ENCODE measurements at places on chromosomes 1 and 21.
A peak's percentile ranks its signal among the peaks of the same experiment; 100 is the strongest.

DNA sequence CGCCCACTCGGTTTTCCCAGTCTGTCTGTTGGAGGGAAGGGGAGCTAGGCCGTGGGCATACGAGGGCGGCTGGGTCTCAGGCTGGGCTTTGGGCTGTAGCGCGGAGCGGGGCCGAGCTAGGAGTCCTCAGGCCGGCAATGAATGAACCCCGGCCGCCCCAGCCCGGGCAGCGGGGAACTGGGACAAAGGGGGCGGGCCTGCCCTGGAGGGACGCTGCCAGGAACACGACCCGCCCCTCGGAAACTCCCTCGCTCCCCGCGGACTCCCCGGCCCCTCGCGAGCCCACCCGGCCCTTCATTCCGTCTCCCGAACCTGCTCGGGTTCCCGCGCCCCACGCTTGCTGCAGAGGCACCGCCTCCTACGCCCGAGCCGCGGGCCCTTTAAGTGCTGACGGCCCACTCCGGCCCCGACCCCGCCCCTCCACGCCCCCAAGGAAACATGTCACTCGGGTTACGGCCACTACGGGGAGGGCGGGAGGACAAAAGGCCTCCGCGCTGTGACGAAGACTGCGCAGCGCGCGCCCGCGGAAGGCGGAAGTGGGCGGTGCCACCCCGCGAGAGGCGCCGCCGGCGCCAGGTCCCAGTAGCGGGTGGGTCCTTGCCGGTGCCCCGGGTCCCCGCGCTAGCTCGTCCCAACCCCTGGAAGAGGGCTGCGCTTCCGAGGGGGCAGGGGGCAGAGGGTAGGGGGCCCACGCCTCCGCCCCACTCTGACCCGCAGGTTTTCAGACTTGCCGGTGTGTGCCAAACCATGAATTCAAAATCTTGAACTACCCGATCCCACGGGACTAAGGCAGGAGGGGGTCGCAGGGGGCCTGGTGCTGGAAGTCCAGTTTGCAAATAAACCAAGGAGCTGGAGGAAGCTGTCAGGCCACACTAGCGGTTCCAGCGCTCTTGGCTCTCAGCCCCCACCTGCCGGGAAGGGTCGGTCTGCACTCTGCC lies at the start of gene GALE:
GALE (minus strand) TSS at position 355 of the 938 bp plus-strand sequence. CDS start 1,747 bp downstream, outside the sequence.
- DNase-seq = peak; percentile 98

DNA sequence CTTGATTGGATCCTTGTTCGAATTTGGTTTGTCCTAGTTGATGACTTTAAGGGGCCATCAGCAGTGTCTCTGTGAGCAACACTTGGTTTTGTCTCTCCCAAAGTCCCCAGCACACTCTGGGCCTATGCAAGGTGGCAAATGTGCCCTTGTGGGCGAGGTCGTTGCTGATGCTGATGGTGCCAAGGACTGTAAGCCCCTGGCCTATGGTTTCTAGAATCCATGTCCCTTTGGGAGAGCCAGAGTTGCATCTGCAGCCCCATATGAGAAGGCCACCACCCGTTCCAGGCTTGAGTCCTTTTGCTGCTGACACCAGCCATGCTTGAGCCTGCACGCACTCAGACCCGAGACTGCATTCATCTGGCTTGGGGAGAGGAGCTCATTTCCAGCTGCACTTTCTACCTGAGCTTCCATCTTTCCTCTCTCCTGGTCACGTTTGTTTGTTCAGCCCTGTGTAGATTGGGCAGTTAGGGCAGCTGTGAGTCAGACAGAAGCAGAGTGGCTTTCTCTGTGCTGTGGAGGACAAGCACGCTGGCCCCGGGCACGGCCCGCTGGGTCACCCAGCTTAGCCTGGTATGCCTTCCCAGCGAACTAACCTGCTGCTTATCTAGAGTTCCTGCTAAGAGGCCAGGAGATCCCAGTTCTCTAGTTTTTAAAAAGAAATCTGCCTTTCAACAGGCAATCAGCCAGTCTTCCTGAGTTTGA lies 52.1 kb upstream of the CSF3R start:
- no peak for DNase-seq

GRCh38 chr1:202684716-202685115 lies 25.5 kb downstream of the SYT2 start:
- DNase-seq = no peak

DNA sequence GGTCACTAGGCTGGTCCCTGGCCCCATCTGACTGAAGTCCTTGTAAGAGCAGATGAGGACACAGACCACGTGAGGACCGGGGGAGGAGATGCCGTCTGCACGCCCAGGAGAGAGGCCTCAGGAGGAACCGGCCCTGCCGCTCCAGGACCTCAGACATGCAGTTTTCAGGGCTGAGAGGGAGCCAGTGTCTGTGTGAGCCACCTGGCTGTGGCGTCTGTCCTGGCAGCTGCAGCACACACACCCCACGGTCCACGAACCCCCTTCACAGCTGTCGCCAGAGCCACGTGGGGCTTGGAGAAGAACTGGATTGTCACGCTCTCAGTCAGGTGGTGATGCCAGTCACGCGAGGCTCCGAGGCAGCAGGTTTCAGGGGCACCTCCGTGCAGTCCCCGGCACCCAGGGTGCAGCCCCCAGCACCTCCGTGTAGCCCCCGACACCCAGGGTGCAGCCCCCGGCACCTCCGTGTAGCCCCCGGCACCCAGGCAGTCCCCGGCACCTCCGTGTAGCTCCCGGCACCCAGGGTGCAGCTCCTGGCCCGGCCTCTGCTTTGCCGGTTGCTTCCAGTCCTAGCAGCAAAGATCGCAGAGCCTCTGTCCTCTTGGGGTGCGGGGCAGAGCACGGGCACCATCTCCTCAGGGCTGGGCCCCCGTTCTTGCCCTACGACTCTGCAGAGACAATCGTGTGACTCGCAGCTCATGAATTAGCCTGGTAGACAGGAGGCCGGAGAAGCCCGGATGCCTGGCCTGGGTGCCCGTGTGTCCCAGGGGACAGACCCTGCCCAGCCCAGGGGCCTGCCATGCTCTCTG lies 19.0 kb upstream of the SUMO3 start:
- DNase-seq = no peak

- no peak for DNase-seq
Observed at GRCh38 chr1:186440584-186440983, 20.3 kb downstream of the PDC start.

DNA sequence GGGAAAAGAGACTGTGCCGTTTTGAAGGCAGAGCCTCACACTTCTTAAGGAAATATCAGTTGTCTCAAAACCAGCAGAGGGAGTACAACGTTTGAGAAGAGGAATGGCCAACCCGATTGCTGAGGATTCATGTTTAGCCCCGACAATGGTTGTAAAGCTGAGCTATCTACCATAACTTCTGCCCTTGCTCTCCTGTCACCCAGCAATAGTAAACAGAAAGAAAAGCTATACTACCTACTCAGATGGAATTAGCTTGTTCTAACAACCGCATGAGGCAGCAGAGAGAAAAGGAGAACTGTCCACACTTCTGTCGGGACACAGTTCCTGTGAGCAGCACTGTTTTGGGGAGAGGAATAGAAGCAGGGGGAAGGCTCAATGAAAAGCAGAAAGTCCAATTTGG lies 91.2 kb downstream of the SLC45A1 start:
- DNase-seq = no peak

DNA sequence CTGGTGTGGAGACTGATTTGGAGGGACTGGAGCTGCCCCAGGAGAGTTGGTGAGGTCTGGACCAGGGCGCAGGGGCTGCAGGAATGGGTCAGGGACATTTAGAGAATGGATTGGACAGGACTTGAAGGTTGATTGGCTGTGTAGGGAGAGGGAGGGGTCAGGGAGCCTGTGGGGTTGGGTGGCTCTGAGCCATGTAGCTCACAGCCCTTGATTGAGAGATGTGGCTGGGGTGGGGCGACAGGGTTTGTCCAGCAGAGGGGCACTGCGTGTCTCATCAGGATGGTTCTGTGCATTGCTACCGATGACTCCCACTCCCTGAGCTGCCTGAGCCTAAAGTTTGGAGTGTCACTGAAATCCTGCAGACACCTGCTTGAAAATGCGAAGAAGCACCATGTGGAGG lies 12.1 kb downstream of the AZIN2 start:
- DNase-seq = no peak

DNA sequence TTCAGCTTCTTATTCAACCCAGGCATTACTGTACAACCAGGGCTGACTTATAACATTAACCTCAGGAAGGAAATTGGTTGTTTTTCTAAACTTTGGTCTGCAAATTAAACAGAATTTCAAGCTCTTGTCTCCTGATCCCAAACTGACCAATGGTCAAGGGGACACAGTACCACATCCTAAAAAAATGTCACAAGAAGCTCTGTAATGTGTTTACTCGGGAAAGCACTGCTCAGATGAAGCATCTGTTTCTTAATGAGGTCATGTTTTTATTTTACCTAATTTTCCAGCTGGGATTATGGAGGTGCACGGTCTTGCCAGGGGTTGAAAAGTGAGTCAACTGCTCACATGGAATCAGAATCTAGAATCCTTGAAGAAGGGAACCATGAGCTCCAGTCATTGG lies 18.7 kb downstream of the ADAMTS5 start:
- DNase-seq = no peak

- no peak for DNase-seq
Observed at GRCh38 chr21:25036775-25037174, 570.5 kb downstream of the MRPL39 start.

- no peak for DNase-seq
Observed at GRCh38 chr1:23865543-23865930, 2.6 kb downstream of the FUCA1 start.

DNA sequence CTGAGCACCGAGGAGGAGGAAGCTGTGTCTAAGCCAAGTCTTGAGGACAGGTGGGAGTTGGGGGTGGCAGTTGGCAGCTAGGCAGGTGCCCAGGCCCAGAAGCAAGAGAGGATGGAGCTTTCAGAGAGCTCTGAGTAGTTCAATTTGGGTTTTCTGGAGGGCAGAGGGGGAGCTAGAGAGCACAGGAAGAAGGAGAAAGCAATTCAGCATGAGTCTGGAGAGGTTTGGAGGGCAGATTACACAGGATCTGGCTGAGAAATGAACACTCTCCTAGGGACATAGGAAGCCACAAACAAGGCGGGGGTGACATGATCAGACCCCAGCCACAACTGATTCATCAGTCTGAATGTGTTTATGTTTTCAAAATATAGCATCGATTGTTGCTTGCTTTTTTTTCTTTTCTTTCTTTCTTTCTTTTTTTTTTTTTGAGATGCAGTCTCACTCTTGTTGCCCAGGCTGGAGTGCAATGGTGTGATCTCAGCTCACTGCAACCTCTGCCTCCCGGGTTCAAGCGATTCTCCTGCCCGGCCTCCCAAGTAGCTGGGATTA lies 23.8 kb downstream of the PTPRF start:
- DNase-seq = no peak

GRCh38 chr1:81551946-81552345 lies 248.8 kb upstream of the ADGRL2 start:
- DNase-seq = no peak

DNA sequence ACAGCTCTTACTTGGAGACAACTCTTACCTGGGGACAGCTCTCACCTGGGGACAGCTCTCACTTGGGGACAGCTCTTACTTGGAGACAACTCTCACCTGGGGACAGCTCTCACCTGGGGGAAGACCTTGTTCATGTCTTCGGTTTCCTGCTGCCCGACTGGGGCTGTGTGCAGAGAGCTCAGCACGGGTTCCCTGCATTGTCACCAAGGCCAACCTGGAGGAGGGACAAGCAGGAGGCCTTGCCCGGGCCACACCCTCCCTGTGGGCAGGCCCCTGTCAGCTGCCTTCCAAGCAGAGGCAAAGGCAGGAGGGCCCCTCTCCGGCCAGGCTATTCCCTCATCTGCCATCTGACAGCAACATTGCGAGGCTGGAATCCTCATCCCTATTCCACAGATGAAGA lies at the start of gene LDLRAD1:
LDLRAD1 (minus strand) TSS at position 208 of the 400 bp plus-strand sequence; CDS start at position 134, 74 bp downstream.
- DNase-seq = no peak

DNA sequence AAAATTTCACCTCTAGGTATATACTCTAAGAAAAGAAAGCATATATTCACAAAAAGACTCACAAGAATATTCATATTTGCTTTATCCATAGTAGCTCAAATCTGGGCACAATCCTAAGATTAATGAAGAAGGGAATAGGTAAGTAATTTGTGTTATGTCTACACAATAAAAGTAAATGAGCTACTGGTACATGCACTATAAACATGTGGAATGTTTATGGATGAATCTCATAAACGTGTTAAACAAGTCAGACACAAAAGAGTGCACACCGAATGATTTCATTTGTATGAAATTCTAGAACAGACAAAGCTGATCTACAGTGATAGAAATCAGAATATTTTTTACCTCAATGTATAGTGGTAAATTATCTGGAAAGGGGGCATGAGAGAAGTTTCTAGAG lies 115.3 kb upstream of the B3GALT2 start:
- no peak for DNase-seq

DNA sequence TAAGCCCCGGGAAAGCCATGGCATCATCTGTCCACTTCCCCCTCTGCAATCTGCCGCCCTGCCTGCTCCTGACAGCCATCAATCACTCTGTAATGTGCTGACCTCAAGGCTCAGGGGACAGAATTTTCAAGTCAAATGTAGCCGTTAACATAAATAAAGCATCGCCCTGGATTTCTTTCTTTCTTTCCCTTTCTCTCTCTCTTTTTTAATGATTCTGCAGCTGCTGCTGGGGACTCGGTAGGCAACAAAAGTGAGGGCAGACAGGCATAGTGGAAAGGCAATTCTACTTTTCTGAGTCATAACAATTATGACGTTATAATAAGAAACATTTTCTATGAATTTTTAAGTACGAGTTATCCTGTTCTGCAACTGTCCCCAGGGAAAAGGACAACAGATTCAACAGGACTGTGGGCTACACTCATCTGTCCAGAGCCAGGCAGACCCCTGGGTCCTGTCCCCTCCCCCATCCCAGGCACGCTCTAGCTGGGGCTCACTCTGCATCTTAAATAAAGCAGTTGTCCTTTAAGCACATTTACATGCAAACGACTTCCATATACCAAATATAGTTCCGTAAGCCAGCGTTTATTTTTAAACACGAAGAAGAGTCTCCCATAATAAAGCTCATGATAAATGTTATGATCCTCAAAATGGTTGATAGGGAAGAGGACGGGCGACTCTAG lies 78.7 kb downstream of the SSBP3 start:
- no peak for DNase-seq

- DNase-seq = no peak
Observed at GRCh38 chr1:24904731-24905354, 25.2 kb downstream of the RUNX3 start.

GRCh38 chr1:77744576-77744975 lies 15.1 kb downstream of the USP33 start:
- no peak for DNase-seq

All from stimulated activated CD4-positive, alpha-beta T cell treated with anti-CD3 and anti-CD28 coated beads, Interleukin-1b, Interleukin-23, amount 100 ng/mL, for 1 hour (primary cell).